ENCODE measurements at places on chromosomes 12 and 14. TPM values are rescaled to one million over a fixed set of nuclear protein-coding genes. Genes with fewer than 3 reads are reported as not detected.

NTF3 gene
- total RNA-seq = not detected

KRT78 gene
- not detected for total RNA-seq

MUCL1 gene
- total RNA-seq = 0.63 TPM

SYNDIG1L gene
- total RNA-seq = not detected

TMCC3 gene
- 0.10 TPM for total RNA-seq

KLRD1 gene
- 7.2 TPM for total RNA-seq

CISTR gene
- total RNA-seq = not detected

RALGAPA1 gene
- total RNA-seq = 41.9 TPM

TPH2 gene
- not detected for total RNA-seq

GCH1 gene
- total RNA-seq = 49.6 TPM

ADCY4 gene
- total RNA-seq = 0.76 TPM

TMEM233 gene
- not detected for total RNA-seq

RFLNA gene
- not detected for total RNA-seq

MYF5 gene
- total RNA-seq = not detected

NRL gene
- total RNA-seq = 1.4 TPM

RIN3 gene
- total RNA-seq = 24.3 TPM
